ENCODE measurements at places on chromosomes 13 and 19.

DNA sequence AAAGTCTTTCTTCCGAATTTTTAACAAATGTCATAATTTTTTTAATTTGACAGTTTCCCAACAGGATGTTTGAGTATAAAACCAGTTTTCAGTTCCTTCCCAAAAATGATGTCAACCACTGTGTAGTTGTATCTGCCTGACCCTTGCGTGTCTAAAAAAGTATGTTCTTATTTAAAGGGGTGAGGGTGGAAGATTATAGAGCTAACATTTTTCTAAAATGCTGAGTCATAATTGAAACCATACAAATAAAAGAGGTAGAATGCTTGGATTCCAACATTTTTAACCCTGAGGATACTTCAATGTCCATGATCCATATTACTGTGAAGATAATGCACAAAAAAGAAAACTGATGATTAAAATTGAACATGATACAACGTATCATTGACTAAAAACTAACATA is 1388.8 kb downstream of the UQCRFS1 start:
- DNase-seq: no peak

GRCh38 chr19:5289060-5289990 is 51.3 kb downstream of the PTPRS start:
- no peak for DNase-seq

DNA sequence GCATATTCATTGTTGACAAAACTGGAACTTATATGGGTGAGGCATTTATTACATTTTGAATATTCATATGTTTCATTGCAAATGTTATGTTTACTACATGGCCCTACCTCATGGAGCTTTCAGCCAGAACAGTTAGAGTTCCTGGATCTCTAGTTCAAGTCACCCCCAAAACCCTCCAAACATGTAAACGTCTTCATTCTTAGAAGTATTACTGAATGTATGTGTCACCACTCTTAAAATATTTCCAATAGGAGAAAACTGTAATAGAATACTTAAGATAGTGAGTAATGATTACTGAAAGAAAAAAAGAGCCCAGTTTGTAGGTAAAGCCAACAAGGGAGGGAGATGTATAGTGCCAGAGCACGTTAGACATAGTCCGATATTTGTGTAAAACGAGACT is 23.5 kb downstream of the URI1 start:
- DNase-seq: no peak

- DNase-seq: no peak
Measured at GRCh38 chr19:10923260-10924112, 5.0 kb downstream of the YIPF2 start.

- no peak for DNase-seq
Measured at GRCh38 chr19:33266974-33267484, 35.3 kb downstream of the CEBPA start.

DNA sequence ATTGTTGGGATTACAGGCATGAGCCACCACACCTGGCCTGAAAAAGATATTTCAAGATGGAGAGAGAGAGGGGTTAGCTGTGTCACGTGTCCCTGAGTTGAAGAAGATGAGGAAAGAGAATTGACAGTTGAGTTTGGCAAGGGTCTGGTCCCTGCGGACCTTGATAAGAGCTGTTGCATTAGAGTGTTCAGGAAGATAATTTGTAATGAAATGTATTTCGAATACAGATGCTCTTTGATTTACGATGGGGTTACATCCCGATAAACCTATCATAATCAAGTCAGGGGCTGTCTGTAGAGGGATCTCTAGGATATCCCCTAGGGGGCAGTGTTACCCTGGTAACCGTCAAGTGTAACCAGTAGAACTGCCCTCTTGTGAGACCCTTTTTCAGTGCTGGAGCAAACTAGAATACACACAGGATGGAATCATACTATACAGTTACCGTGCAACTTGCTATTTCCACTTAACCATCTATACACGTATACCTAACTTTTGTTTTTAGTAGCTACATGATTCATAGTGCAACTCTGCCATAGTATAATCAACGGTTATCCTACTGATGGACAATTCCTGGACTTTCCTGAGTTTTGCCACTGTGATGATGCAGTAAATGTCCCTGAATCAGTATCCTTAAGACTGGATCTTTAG is 1.5 kb upstream of the ELOF1 start:
- peak; percentile 93 for DNase-seq

- DNase-seq: no peak
Measured at GRCh38 chr13:66586489-66586888, 643.6 kb downstream of the PCDH9 start.

DNA sequence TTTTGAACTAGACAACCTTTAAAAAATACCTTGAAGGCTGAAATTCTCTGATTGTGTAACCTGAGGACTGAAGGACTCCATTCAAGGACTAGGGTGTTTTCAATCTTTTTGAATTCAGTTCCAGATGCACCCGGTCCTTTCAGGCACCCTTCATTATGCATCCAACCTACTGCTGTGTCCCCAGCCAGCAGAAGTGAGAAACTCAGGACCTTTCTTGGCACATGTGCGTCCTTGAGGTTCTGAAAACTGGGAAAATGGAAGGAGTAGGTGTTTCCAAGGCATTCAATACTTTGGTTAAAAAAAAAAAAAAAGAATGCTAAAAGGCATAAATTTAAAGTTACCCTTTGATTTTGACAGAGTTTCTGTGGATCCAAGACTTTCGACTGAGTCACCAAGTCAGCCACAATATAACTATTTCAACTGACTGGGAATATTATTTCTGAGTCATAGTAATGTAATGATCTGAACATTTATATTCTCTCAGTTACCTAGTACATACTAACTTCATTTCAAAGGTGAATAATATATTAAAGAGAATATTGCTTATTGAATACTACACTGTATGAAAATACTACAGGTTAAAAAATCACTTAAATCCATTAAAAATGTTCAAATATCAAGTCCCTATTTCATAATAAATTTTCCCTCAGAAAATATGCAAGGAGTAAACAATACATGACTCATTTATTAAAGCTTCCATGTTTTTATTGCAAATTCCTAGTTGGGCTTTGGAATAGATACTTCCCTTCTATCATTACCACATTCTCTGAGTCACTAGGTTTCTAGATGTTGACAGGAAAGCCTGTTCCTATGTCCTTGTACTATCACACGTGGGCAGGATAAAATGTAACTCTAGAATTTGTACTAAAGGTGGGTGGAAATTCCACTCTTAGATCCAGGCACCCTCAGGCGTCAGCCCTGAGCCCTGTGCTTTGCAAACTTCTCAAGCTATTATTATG is 2.4 kb upstream of the ITGBL1 start:
- no peak for DNase-seq

- DNase-seq: no peak
Measured at GRCh38 chr13:113875429-113875815, 11.5 kb upstream of the GAS6 start.

DNA sequence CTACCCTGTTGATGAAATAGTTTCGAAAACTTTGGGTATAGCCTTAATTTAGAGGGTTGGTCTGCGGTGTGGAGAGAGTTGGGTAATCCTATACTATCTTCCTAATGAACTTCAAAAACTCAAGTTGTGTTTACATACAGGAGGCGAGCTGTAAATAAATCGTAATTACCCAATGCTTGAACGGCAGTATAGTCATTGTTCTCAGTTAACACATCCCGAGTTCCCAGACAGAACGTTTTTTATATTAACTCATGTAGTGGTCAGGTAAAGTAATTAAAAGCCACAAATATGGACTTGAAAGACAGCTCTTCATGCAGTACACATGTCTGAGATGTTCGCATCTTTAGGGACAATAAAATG is 1.5 kb downstream of the PDS5B start:
- no peak for DNase-seq

GRCh38 chr13:46341112-46341711 is 45.8 kb downstream of the RUBCNL start:
- no peak for DNase-seq

- DNase-seq: no peak
Measured at GRCh38 chr13:33139184-33139583, 123.0 kb downstream of the KL start.

All from hematopoietic multipotent progenitor cell treated with erythropoietin and hydrocortisone succinate and interleukin-3 and kit ligand, for 15 days (in vitro differentiated cells).